ENCODE measurements at places on chromosomes 4 and X.

DNA sequence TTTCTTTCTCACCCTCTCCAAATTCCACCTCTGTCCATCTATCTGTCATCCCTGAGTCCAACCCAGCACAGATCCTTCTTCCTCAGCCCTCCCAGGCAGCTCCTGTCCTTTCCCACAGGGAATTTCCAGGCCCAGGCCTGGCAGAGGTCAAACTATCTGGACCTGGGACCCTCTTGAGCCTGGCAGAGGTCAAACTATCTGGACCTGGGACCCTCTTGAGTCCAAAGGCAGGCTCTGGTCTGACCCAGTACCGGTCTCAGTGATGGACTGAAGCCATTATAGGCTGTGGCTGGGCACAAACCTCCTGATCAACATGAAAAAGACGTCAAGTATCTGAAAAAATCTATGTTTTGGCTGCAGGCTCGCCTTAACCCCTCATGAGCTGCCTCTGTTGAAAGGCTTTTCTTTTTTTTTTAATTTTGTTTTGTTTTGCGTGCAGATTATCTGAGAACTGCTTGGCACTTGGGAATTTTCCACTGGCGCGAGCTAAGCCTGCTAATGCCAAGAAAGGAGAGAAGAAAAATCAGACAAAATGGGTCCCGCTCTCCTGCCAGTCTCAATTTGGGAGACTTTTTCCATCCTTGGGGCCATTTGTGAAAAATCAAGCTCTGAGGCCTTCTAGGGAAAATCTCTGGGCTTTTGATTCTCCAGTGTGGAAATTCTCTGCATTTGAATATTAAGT lies 31.2 kb downstream of the MSX1 start:
- DNase-seq, result no peak

GRCh38 chr4:156941940-156942548 lies 29.6 kb downstream of the PDGFC start:
- peak; percentile 25 for DNase-seq

DNA sequence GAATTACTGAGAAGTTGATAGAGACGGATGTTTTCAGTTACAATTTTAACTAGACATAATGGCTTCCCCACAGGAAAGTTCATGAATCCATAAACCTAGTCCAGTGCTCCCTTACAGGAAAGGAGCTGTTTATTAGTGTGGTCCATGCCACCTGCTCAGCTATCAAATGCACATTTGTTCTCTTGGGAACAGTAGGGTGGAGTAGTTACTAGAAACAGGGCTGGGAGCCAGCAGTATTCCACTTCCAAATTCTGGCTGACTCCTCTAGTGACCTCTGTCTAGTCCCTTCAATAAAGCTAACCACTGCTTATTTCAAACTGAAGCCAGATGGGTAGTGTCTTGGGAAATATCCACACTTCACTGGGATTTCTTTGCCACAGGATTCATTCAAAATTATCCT lies 88.4 kb upstream of the TLL1 start:
- no peak for DNase-seq

DNA sequence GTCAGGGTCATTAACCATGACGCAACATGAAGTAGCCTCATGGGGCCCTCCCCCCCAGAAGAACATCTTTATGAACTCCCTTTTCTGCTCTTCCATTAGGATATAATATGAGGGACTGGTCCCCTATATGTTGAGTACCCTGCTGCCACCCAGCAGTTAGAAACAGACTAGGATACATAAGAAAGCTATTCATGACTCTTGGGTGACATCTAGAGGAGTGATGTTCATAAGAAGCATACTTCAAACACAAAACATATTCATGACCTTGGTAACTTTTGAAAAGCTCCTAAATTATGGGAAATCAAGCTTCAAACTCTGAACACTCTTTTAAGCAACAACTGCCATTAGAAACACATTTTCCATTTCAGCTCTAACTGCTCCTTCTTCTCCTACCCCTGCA lies 155.2 kb upstream of the SPIN4 start:
- no peak for DNase-seq

DNA sequence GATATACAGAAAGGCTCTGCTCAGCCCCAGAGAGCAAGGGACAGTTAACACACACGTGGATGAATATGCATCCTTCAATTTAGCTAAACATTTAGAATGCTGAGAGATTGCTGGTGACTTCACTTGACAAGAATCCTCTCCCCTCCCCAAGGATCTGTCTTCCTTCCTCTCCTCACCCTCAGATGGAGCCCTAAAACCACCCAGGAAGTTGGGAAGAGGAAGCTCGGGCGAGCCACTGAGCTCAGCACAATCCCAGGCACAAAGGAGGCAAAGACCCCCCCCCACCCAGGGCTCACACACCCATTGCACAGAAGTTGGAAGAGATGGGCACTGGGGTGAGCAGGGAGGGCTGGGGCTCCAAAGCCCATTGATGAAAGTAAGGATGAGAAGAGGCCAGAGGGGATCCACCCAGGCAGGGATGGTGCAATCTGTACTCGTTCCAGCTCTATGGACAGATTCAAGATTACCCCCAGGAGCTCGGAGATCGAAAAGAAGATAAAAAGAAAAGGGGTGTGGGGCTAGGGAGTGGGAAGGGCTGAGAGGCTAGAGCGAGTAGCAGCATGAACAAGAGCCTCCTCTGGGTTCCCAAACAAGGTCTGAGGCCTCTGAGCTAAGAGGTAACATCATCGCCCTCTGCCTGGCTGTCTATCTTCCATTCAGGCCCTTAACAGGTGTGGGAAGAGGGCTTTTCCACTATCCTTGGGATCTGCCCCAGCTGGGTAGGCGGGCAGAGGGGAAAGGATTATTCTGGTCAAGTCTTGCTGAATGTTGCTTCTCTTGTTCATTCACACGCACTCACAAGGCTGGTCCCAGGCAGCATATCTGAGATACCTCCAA lies 1.2 kb downstream of the TFE3 start:
- no peak for DNase-seq

- DNase-seq, result no peak
These were observed 63.2 kb downstream of the HHIP start for GRCh38 chr4:144709159-144709558.

DNA sequence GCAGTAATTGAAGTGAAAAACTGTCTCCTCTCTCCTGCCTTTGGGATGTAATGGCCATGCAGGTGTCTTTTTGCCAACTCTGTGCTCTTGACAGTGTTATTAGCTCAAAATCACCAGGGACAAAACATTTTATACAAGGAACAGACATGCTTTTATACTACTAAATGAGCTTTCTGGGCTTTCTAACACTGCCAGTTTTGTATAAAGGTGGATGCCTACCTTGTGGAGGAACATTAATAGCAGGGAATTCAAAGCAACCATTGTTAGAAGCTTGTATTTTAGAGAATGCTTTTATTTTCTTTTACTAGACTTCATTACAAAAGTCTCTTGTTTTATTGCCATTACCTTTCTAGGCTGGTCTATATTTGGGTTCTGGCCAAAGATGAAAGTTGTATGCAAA lies 54.7 kb upstream of the ARSJ start:
- no peak for DNase-seq

DNA sequence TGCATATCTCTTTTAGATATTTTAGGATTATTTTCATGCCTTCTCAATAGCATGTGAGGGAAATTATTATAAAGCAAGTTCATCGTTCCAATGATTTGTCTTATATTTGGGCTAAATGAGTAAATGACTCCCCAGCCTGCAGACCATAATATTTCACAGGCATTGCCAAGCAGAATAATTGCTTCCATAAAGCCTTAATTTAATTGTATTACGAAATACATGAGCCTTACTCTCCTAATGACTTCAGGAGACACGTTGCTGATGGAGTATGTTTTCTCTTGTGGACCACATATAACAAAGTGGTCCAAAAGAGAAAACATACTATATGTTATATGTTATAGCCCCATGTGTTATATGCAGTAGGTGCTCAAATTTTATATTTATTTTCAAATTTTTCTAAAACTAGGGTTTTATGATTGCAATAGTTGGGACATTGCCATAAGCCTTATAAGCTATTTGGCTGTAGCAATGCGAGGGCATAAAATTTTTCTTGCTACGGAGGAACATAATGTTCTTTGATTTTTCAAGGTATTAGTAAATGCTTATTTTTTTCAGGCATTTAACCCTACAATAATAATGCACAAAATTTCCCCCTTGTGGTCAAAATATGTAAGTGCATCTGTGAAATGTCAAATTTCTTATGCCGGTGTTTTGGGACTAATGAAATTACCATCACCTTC lies 26.2 kb upstream of the TMPRSS11D start:
- DNase-seq, result no peak

- no peak for DNase-seq
These were observed 343.1 kb downstream of the MID1IP1 start for GRCh38 chrX:39144323-39144722.

DNA sequence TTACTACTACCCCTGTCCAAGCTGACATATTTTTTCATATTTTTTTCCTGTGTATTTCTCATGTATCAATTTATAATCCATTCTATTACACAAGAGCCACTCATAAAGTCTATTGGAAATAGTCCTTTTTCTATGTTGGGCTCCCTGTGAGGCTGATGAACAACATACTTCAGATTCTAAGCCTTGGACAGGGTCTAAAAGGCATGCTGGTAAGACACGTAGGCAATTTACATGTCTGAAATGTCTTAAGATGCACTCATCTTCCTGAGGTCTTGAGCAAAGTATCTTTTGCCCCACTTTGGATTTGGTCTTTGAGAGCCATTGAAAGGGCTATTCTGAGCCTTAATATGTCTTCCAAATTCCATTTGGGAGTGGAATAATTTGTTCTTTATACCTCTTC lies 31.8 kb downstream of the OCIAD1 start:
- DNase-seq, result no peak

DNA sequence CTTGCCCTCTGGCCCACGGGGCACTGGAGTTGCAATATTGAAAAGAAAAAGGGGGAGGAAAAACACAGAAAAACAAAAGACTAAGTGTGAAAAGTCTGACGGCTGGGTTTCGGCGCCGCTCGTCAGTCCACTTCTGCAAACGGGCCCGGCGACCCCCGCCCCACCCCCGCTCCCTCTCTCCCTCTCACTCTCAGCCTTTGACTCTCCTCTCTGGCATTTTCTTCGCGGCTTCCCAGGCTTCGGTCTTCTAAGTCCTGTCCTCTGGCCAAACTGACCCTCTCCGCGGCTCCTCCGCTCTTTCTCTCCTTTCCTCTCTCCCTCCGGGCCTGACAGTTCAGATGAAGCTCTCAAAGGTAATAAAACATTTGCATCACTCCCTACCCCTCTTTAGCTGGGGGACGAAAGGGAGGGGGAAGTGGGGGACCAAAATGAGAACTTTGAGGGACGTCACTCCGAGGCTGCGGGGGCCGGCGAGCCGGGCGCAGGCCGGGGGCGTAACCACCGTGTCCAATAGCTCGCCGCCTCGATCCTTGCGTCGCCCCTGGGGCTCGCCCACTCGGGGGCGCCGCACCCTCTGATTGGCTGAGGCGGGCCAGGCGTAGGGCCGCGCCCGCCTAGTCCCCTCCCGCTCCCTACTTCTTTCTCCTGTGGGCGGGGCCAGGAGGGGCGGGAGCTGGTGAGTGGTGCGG lies at the start of gene NKX6-1:
Gene NKX6-1, minus strand, starts transcription at position 358 of the 689 bp plus-strand sequence. CDS start 1,064 bp downstream, outside the sequence.
- DNase-seq, result no peak

DNA sequence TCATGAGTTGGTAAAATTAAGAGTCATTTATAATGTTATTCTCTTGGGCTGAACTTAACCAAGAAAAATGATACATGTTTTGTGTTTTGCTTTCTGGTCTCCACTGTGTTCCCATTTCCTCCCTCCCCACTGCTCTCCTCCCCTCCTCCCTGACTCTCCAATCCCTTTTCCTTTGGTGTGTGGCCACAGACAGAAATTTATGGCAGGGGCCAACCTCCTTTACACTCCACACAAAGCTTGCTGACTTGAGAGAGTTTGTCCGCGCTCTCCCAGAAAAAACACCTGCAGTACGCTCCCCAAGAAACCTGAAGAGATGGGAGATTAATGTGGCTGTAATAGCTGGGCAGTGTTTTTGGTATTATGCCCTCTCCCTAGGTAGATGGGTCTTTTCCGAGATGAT lies 88.9 kb downstream of the ALPK1 start:
- DNase-seq, result no peak

- no peak for DNase-seq
These were observed 27.7 kb upstream of the SFRP2 start for GRCh38 chr4:153816542-153816941.

DNA sequence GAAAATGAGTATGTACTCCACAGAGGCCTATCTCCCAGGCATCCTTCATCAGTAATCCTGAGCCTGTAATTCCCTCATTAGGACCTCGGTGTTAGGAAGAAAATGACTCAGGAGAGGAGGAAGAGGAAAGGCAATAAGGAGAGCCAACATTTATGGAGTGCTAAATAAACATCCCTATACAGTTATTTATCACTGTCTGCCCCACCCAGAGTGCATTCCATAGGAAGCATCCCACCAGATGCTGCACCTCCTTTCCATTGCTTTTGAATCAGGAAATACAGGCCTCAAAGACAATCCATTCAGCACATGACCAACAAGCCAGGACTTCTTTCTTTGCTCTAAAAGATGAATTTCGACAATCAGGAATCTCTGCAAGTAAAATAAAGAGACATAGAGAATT lies 47.6 kb downstream of the USP38 start:
- no peak for DNase-seq

DNA sequence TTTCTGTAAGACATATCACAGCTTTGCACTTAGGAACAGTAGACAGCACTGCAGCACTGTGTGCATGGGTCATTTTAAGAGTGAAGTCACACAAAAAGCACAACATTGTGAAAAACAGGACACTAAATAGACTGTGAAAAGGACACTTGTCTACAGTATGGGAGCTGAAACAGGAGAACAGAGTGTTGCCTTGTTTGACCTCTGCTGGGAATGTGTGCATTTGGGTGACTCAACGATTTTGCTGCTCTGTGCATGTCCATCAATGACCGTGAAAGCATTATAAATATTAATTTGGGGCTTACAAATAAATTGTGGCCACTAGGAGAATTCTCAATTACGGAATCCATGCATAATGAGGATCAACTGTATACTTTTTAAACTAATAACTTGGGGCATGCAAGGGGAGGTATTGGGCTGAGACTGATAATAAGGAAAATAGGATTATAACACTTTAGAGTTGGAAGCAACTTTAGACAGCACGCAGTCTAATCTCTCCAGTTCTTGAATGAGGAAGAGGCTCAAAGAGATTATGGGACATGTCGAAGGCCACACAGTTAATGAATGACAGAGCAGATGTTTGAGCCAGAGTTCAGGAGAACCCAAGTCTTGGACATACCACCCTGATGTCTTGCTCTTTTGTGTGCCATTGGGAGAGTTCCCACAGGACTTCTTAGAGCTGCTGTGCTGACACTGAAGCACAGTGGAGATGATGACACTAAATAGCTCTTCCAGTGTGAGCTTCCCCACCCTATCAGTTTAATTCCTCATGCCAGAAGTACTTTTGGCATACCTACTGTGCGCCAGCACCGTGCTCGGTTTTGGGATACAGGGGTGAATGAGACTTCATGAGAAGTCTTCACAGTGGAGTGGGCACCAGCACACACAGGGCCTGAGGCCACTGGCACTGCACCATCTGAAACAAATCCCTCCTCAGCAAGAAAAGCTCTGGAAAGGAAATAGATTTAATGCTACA lies 79.3 kb downstream of the FRAS1 start:
- no peak for DNase-seq

GRCh38 chrX:70044541-70045245 lies 5.0 kb downstream of the AWAT2 start:
- no peak for DNase-seq

DNA sequence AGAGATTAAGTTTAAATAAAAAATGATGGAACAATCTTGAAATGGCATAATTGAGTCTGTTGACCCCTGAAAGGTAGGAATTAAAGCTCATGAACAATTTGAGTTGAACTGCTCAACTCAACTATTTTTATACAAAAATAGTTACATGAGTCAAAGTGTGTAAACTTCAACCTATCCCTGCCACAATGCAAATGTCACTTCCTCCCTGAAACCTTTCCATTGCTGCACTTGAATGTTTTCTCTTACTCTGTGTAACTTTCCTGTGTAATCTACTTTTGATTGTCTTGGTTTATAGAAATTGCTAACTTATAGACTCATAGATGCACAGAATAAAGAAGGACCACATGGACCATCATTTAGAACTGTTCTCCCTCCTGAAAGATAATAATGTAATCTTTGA lies 218.5 kb downstream of the GBA3 start:
- DNase-seq, result no peak
